ENCODE measurements at places on chromosomes 3 and 15.

- no peak for DNase-seq
These were observed 13.9 kb upstream of the USP3 start for GRCh38 chr15:63490345-63491034.

- DNase-seq, result no peak
These were observed 161.4 kb upstream of the ST8SIA2 start for GRCh38 chr15:92232317-92232716.

- DNase-seq, result no peak
These were observed 44.2 kb upstream of the THRB start for GRCh38 chr3:24538891-24539290.

DNA sequence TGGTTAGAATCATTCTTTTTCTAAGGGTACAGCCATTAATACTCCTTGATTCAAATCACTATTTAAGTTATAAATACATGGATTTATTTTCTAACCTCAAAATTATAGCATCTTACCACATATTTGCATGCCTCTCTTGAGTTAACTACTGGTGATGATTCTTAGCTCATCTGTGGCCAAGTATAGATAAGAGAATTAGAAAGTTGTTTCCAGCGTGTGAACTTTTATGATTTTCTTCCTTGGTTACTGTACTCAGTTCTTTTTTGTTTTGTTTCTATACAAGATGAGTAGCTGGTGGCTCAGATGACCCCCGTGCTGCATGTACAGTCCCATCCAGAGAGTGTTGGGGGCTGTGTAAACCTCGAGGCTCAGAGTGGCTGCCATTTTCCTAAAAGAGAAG lies 124.6 kb downstream of the IGF1R start:
- DNase-seq, result no peak

DNA sequence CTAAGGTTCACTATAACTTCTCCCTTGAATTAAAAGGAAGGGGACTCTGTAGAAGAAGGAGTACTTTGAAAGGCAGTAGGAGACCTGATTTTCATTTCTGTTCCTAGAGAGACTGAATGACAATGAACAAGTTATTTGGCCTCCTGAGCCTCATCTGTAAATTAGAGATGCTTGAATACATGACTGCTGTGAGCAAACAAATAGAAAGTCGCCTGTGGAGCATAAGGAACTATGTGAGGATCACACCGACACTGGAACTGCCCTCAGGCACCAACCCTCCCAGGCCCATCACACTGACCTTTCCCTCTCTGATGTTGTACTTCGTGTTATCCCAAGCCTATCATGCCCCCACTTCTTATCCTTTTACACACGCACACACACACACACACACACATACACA lies 48.6 kb downstream of the IMPG2 start:
- DNase-seq, result no peak
